Stimulated activated naive CD4-positive, alpha-beta T cell treated with Interleukin-2 at 50 U/mL for 16 hours (primary cell): ENCODE measurements at places on chromosomes 11 and 22.

DNA sequence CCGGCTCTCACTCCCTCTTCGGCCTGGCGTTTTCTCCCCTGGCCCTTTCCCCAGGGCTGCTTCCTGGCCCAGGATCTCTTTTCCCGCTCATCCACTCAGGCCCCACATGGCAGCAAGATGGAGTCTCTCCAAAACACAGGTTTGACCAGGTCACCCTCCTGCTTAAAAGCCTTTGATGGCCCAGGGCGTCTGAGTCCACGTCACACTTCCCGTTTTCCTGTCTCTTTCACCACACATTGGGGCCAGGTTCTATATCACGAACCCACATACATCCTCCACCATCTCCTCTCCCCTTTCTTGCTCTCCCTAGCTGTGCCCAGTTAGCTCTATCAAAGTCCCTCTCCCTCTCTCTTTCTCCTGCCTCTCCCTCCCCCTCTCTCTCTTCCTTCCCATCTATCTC, 7.8 kb upstream of the LRRC32 start:
- no peak for DNase-seq

- DNase-seq: no peak
These were observed 208.7 kb upstream of the ZC3H12C start for GRCh38 chr11:109884501-109884900.

DNA sequence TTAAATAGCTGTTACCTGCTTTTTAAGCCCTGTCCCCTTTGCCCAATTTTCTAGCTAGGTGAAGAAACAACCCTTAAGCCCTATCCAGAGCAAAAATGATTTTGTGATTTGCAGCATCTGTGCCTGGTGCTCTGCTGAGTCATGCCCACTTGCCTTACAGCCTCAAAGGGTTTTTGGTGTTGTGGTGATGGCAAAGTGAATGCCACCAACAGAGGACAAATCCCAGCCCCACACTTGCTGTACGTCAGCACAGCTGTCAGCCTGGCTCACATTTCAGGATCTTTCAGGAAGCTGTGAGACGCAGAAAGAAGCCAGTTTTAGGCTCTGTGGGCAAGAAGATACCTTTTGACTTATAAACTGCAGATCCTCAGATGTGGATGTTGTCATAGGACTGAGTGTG, 401.7 kb downstream of the TENM4 start:
- no peak for DNase-seq

DNA sequence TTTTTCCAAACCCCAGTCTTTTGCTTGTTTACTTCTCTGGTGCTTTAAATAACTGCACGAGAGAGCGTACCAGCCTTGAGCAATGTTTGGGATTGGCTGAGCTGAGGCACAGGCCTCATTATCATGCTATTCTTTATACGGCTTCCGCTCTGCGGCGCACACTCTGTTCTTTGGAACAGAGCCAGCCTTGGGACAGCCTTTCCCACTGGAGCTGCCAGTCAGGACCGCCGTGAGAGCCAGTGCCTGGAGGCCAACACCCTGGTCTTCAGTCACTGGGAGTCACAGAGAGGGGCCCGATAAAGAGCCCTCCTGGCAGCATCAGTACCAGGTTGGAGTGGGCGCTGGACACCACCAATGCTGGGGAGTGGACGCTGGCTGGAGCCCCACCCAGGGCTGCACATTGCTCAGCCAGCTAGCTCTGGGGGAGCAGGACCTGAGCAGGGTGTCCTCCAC, 125.6 kb downstream of the BCR start:
- no peak for DNase-seq

DNA sequence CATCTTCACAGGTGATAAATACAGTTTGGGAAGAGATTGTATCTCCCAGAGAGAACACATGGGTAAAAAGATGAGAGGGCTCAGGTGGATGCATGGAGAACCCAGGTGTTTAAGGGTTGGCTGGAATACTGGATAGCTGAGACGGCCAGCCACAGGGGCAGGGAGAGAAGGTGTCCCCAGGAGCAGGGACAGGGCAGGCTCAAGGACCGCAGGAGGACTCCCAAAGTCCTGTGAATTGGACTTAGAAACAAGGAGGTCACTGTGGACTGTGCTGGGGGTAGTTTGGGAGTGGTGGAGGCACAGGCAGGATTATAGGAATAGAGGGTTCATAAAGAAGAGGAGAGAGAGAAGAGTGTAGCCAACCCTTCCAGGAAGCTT, 103.8 kb upstream of the PARVA start:
- no peak for DNase-seq

DNA sequence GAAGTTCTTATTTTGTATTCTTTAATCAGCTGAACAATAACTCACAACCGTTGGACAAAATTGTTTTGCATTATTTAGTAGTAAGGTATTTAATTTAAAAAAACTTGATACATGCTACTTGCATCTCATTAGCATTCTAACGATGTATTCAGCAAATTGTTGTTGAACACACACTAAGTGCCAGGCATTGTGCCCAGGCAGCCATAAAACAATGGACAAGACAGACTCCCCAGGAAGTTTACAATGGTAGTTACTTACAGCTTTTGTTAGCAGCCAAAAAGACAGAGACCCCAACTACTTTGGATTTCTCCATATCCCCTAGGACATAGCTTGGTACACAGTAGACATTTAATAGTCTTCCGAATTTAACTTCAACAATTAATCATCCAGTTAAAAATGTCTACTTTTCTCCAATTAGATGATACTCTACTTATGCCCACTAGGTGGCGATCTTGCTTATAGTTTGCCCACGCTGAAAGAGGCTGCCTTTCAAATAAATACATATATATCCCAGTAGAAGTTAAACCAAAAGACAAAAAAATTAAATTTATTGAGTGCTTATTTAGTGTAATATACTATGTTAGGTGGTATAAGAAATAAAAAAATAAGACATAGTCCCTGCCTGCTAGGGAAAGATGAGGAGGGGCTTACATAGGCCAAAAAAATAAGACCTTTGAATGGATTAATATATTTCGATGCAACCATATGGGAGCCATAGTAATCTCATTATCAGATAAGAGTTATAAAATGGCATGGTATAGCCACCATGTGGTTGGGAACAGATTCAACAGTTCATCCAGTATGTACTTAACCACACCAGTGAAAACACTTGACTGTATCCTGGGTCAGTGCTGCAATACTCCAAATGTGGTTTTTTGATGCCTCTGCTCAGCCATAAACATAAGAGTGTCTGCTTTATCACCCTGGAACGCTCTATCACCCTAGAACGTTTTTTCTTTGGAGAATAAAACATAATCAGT, 2.0 kb upstream of the FJX1 start:
- no peak for DNase-seq

DNA sequence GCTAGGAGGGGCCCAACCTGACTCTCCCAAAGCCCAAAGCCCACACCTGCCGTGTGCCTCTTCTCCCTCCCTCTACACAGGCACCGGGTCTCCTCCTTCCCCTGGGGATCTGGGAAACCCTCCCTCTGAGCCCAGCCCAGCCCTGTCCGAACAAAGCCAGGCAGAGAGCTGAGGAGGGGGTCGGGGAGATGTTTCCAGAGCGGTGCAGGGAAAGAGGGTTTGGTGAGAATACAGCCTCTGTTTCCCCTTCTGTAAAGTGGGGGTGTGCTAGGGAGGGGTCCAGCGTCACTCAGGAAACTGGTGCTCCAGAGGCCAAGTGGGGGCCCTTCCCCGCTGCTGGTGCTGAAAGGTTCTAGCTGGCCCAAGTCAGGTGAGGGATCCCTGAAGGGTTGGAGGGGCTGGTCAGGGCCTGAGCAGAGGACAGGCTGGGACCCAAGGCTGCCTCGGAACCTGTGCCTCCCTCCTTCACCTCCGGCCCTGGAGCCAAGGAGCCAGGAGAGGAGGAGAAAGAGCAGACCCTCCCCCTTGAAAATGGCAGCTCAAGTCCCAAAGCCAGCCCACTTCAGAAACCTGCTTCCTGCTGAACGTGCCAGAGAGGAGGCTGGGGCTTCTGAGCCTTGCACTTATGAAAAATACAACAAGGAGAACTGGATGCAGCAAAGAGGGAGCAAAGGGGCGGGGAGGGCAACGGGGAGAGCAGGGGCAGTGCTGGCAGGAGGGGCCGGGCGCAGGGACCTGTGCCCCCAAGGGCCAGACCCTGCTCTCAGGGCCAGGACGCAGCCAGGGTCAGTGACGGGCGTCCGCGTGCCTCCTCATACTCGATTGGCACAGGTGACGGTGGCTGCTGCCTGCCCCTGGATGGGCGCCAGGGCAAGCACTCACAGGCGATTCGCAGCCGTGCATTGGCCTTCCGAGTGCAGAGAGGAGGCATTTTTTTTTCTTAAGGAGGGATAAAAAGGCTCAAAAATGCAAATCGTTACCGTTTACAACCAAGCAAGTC, 43.2 kb downstream of the MACROD1 start:
- DNase-seq: no peak

DNA sequence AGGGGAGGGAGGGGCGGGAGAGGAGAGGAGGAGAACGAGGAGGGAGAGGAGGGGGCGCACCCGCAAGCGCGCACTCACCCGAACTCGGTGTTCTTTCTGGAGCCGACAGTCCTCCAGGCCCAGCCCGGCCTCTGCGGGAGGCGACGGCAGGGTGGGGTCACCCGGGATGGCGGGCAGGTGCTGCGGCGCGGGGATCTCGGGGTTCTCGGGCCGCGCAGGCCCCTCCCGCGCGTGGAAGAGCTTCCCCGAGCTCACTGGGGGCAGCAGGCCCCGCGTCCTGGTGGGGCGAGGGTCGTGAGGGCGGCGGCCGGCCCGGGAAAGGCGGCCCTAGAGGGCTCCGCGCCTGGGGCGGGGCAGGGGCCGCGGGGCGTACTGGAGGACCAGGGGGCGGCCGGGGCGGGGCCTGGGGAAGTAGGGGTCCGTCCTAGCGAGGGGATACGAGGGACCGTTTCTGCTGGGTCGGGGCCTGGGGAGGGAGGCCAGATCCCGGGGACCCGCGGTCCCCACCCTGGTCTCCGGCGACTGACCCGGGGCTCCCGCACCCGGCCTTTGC, 5.2 kb downstream of the LMNTD2 start:
- DNase-seq: no peak

- no peak for DNase-seq
These were observed 727 bp upstream of the SCARF2 start for GRCh38 chr22:20438427-20438677.

DNA sequence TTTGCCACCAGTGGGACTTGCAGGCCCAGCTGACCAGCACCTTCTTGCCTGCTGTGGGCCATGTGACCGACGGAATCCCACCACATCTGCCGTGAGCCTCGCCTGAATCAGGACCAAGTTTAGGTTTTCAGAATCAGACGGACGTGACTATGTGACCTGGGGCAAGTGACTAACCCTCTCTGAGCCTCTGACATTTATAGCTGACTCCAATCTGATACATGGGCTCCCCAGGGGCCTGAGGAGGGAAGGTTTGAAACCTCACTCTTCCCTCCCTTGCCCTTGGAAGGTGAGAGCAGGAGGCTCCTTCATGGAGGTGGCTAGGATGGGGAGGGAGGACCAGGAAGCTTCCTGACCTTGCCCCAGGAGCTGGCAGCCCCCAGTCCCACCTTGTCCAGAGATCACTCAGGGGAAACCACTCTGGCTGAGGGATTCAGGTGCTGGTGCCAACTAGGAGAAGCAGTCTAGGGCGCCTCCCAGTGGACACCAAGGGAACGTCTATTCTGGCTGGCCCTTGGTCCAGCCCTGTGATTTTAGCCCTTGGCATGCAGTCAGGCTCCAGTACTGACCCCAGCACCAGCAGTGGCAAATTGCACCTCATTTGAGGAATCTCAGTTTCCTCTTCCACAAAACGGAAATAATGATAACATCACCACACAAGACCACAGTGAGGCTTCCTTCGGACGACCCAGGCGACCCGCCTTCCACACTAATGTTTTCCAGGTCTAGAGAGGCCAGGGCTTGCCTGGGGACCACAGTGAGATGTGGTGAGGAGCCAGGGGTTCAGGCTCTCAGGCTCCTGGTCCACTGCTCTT, 47.2 kb upstream of the SYT7 start:
- DNase-seq: no peak

DNA sequence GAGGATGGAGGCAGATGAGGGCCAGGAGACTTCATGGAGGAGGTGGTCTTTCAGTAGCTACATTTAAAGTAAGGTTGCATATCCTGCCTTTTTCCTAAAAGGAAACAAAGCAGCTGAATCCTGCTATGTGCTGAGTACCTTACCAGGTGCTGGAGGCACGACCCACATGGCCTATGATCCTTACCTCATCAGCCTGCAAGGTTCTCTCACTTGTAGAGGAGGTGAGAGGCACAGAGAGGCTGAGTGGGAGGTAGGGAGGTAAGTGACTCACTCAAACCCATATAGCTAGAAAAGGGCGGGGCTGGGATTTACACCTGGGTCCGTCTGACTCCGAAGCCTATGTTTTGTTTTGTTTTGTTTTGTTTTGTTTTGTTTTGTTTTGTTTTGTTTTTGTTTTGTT, 75.8 kb downstream of the BUD13 start:
- no peak for DNase-seq

DNA sequence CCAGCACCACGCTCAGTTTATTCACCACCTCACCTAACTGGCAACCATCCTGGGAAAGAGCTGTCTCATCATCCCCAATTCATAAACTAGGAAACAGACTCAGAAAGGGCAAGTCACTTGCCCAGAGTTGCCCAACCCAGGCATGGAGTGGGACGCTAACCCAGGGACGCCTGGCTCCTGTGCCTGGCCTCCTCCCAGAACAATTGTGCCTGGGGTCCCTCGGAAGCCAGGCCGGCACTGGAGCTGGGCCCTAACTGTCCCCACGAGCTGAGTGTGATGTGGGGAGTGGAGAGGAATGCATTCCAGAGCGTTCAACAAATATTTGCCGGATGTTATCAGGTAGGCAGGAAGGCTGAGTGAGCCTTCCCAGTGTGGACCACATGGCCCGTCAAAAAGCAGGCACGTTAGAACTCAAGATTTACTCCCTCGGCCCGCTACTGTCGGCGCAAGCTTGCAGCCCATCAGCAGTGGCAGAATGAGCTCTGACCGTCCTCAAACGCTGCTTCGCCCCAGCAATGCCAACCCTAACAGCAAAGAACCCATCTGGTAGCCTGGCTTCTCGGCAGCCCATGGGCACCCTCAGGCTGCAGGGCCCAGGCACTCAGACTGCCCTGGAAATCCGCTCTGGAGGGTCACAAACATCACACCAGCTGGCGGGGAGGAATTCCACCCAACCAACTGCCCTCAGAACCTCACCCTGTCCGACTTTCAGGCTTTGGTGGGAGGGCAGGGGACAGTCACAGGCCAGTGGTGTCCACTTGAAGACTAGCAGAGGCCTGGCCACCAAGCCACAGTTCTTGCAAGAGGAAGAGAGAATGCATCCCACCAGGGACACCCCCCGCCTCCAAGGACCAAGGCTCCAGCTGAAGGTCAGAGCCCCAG, 35.6 kb downstream of the MYH9 start:
- DNase-seq: no peak

- DNase-seq: no peak
These were observed 833 bp downstream of the NHERF4 start for GRCh38 chr11:119185981-119186634.

GRCh38 chr11:26229981-26230380, 101.9 kb upstream of the ANO3 start:
- no peak for DNase-seq
